ENCODE measurements at places on chromosomes 7 and 10.

DNA sequence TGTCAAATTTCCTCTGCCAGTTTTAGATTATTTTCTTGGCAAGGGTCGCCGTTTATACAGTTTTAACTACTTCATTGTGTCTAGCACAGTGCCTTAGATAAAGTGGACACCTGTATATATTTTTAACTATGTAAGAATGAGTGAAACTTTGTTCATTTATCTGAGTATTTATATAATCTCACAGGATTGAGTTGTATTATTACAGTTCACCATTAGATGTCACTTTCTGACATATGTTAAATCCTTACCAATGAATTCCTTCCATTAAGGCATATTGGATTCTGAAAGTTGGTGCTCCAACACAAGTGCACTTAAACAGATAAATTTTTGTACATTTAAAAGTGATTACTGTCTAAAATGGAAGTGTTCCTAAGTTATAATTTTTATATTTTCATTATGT, 43.0 kb downstream of the ZMYND11 start:
- no peak for DNase-seq

DNA sequence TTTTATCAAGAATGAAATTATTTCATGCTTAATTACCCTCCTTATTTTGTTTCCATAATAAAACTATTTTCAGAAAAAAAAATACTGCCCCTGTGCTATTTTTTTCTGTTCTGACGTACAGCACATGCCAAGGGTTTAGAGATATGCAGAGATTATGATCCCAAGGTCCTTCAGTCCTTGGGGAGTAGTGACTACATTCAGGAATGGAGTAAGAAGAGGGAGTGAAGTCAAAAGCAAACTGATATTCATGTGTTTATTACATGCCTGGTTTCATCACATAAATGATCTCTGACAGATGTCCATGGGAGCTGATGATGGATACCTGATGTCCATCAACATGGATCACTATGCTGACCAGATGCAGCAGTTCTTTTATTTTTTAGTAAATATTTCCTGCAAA, 17.2 kb downstream of the AKAP9 start:
- no peak for DNase-seq

- DNase-seq: no peak
Measured at GRCh38 chr10:132438091-132439024, 41.4 kb downstream of the PWWP2B start.

DNA sequence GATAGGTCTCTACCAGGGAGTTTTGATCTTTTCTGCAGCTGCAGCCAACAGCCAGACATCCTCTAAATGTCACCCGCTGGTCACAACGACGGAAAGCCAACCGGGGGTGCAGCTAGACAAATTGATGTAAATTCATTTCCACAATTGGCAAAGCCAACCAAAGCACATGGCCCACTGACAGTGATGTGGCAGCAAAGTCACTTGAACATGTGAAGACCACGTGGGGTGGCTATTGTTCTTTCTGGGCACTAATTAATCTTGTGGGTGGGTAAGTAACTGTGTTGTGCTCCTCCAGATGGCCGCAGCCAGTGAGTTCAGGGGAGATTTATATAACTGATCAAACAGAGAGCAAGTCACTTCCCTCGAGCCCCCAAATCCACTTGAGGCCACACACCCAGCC, 354.1 kb downstream of the ANKRD30A start:
- no peak for DNase-seq

DNA sequence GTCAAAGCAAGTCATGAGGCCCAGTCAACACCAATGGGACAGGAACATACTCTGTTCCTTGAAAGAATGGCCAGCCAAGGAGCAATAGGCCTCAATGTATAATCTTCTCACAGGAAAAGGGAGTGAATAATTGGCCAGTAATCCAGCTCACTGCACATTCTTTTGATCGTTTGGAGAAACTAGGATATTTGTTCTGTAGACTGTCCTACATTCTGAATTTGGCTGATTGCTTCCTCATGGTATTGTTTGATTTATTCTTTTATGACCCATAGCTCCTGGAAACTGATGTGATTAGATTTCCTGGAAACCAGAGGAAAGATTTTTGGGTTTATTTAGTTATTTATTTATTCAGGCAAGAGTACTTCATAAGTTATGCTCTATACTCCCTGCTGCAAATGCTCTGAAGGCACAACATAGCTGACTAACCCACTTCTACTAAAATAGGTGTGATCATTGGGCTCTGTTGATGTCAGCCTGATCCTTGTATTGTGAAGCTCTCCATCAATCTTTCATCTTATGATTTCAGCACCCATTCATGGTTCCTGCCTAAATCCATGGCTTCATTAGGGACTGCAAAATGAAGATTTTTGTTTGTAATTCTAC, 745.2 kb downstream of the SUGCT start:
- no peak for DNase-seq

GRCh38 chr10:69867699-69868558, 66.2 kb downstream of the COL13A1 start:
- DNase-seq: peak; percentile 76

GRCh38 chr7:142168746-142169145, 57.2 kb downstream of the MGAM2 start:
- DNase-seq: no peak

GRCh38 chr10:35639021-35639727, 2.9 kb downstream of the FZD8 start:
- DNase-seq: no peak

- DNase-seq: no peak
Measured at GRCh38 chr10:110790913-110791506, 80.7 kb upstream of the PDCD4 start.

DNA sequence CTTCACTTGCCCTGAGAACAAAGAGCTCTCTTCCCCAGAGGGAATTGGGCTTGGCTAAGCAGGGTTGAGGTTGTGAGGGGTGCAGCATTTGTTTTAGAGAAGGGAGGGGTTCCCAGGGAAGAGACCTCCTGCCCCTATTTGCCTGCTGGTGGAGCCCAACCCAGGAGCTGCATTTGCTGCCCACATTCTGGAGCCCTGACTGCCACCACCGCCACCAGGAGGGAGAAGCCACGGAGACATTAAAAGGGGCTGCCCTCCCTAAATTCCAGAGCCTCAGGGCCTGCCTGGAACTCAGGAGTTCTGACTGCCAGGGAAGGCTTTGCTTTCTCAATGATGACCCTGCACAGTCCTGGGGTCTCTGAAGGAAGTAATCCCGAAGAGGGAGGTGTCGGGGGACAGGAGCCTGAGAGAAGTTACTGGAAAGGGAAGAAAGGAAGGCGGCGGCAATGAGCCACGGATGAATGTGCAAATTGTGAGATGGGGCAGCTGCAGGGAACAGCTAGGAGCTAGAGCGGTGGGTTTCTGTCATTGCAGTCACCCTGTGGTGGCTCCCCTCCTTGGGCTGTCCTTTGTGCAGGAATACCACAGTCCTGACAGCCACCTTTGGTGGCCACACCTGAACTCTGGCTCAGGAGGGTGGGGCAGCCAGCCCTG, 51.3 kb downstream of the NEURL1 start:
- no peak for DNase-seq

DNA sequence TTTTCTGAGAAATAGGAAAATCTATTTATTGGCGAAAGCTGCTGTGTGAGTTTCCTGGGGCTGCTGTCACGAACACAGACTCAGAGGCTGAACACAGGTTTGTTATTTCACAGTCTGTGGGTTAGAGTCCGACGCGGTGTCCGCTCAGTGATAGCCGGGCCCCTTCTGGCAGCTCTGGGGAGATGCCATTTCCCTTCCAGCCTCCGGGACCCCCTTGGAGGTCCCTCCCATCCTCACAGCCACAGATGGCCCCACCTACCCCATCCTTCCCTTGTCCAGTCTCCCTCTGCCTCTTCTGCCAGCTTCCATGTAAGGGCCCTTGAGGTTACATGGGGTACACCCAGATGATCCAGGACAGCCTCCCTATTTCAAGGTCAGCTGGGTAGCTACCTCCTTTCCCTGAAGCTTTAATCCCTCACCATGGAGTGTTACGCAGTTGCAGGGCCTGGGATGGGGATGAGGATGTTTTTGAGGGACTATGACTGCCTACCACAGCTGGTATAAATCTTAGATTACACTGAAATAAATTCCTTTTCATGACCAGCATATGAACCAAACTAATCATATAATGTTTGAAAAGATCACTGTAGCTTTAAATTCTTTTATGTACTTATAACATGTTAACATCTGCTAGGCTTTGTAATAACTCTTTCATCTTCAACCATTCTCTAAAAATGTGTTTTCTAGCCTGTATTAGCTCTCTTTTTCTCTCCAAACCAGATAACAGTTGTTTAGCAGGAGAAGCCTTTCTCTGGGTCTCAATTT, 98.5 kb downstream of the WDR37 start:
- no peak for DNase-seq

- DNase-seq: no peak
Measured at GRCh38 chr7:5528071-5528814, 104.6 kb upstream of the TNRC18 start.

DNA sequence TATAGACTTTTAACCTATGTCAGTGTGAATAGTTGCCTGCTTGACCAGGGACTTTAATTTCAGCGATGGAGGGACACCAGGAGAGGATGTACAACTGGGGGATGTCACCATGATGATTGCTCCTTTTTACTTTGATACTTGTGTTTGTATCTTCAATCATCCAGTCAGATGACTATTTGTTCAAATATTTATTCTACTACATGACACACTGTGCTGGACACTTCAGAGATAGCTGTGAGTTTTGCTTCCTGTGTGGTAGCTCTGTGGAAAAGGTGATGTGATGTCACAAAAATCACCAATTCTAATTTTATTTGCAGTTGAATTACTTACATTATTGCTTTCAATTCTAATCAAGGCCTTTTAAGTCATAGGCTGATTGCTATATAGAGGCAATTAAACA, 62.7 kb upstream of the CREB5 start:
- DNase-seq: no peak

DNA sequence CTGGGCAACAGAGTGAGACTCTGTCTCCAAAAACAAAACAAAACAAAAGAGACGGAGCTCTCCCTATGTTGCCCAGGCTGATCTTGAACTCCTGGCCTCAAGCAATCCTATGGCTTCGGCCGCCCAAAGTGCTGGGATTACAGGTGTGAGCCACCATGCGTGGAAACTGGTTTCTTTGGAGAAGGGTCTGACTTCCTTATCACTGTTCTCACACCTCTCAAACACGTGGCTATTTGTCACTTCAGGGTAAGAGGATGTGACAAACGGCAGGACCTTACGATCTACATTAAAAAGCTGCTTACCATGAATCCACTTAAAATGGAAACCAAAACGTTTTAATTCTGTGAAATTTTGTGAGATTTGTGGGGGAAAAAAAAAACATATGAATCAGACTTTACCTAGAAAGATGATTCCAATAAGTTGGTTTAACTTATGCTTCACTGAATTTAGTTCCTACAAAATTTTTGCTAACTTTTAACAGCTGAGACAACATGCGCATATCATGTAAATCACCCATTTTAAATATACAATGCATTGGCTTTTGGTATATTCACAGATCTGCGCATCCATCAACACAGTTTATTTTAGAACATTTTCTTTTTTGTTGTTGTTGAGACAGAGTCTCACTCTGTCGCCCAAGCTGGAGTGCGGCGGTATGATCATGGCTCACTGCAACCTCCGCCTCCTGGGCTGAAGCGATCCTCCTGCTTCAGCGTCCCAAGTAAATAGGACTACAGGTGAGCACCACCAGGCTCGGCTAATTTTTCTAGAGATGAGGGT, 18.7 kb upstream of the FOXK1 start:
- DNase-seq: no peak

DNA sequence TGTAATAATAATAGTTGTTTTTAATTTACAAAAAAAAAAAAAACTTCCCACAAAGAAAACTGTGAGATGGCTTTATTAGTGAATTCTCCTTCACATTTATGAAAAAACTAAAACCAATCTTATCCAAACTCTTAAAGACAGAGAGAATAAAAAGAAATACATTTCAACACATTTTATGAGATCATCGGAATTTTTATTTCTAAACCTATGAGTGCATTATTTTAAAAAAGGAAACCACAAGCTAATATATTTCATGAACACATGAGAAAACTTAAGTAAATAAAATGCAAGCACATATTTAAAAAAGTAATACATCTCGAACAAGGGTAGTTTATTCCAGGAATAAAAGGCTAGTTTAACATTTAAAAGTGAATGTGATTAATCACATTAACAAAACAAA, 31.5 kb downstream of the C7orf25 start:
- no peak for DNase-seq

DNA sequence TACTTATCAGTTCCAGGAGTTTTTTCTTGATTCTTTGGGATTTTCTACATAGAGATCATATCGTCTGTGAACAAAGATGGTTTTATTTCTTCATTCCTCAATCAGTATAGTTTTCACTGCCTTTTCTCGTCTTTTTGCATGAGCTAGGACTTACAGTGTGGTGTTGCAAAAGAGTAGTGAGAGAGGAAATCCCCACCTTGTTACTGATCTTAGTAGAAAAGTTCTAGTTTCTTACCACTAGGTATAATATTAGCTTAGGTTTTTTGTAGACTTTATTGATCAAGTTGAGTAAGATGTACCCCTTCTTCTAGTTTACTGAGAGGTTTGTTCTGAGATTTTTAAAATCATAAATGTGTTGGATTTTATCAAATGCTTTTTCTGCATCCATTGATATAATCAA, 123.3 kb downstream of the TMEM26 start:
- no peak for DNase-seq

GRCh38 chr10:17771017-17771416, 19.0 kb downstream of the TMEM236 start:
- DNase-seq: no peak

GRCh38 chr10:103926722-103927319, 8.8 kb upstream of the STN1 start:
- DNase-seq: no peak

GRCh38 chr7:143243111-143243510, 20.1 kb upstream of the GSTK1 start:
- DNase-seq: no peak

DNA sequence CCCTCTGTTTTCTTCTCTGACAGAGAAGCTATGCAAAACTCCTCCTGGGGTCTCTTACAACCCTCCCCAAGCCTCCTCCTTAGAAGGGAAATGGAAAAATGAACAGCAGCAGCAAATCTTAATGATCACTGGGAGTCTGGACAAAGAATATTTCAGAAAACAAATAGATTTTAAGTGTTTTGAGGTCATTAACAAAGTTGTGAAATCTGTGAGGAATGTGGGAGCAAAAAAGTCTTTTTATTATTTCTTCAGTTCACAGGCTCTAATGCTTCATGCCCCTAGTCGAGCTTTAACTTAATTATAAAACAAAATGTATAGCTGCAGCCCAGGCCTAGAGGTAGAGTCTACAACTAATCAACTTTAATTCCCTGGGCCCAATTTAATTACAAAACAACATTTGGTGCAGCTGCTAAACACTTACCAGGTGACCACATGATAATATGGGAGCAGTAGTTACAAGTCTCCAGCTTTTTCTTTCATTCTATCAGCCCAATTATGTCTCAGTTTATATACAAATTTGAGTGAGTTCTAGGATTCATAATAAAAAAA, 293.2 kb downstream of the THSD7A start:
- no peak for DNase-seq

GRCh38 chr7:152968514-152968913, 209.0 kb downstream of the ACTR3B start:
- DNase-seq: no peak

Measured in NT2/D1 (cell line).